ENCODE measurements at places on chromosomes 1 and 21. TPM values are rescaled to one million over a fixed set of nuclear protein-coding genes. Genes with fewer than 3 reads are reported as not detected.

The OR2T2 gene
- total RNA-seq = not detected

The PRDM2 gene
- total RNA-seq = 7.2 TPM

The SLC25A34 gene
- total RNA-seq = 0.12 TPM

The UBL4B gene
- not detected for total RNA-seq

The LAMB3 gene
- total RNA-seq = 19.7 TPM

The RIPPLY3 gene
- 0.20 TPM for total RNA-seq

The NR5A2 gene
- 0.10 TPM for total RNA-seq

The TMEM61 gene
- not detected for total RNA-seq

The RGSL1 gene
- not detected for total RNA-seq

The ANXA9 gene
- total RNA-seq = 0.61 TPM

The LRRC38 gene
- not detected for total RNA-seq

The RHBG gene
- total RNA-seq = not detected

The FCAMR gene
- total RNA-seq = not detected

The S100A12 gene
- total RNA-seq = not detected

The SLC26A9 gene
- 0.06 TPM for total RNA-seq

The SPATA46 gene
- not detected for total RNA-seq

The IRF6 gene
- 0.10 TPM for total RNA-seq

All from NCI-H460 (cell line).